Activated CD4-positive, alpha-beta memory T cell treated with anti-CD3 and anti-CD28 coated beads for 36 hours (primary cell): ENCODE measurements at places on chromosomes 5 and 9. TPM values are rescaled to one million over a fixed set of nuclear protein-coding genes. Genes with fewer than 3 reads are reported as not detected.

Gene PCDHB16
- total RNA-seq = not detected

Gene RFESD
- total RNA-seq = 6.9 TPM

Gene HSPA5
- 169 TPM for total RNA-seq

GRCh38 chr5:178090856-178091255 is 22.5 kb upstream of the N4BP3 start:
- DNase-seq = peak; percentile 33

Gene ARAP3
- total RNA-seq = 5.2 TPM

Gene SLC6A7
- not detected for total RNA-seq

DNA sequence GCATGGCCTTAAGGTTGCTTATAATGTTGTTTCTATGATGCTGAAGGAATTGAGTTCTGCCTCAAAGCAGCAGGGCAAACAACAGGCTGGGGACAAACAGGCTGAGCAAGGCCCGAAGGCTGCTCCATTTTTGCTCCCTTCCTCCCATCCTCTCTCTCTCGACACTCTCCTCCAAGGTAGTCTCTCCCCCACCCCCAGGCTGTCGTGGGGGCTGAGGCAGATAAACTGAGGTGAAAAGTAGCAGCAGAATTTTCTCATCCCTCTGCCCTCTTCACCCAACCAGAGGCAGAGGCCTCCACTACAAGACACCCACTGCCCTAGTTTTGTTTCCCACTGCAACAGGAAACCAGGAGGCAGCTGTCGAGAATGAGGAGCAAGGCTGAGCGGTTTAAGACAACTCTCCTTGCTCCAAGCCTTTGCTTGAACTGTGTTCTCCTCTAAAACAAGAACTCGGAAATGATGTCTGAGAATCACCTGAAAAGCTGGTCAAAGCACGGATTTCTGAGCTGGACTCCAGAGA is 13.5 kb upstream of the GNA14 start:
- DNase-seq = no peak

GRCh38 chr9:119898316-119898715 is 529.1 kb upstream of the BRINP1 start:
- no peak for DNase-seq

DNA sequence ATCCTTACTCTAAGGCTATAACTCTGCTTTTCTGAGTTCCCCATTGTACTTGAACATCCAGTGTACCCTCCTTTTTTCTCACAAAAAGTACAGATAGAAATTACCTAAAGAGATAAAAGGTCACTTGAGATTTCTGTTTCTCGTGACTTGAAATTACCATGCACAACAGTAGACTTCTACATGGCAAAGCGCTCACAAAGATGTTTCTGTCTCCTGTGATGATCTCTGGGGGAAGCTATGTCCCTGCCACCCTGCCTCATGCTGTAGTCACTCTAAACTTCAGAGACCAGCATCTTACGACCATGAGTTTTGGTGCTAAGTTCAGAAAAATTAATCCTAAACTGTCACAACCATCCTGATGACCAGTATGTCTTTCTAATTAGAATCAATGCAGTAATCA is 36.2 kb downstream of the NFIB start:
- no peak for DNase-seq

Gene NTNG2
- 1.4 TPM for total RNA-seq

DNA sequence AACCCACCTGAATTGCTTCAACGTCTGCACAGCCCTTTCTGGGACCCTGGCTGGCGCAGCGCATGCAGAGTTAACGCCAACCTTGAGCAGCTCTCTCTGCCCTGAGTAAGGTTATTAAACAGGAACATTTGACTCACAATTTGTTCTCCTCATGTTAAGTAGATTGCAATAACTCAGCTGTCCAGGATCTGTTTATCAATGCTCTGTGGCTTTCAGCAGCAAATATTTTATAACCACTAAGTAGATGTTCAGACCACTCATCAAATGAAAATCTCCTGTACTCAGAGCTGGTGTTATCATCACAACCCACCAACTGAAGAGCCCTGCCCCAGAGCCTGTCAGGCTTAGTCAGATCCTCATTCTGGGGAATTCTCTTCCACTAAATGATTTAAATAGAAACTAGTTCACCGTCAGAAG is 403.0 kb downstream of the ZNF608 start:
- no peak for DNase-seq

GRCh38 chr5:10856071-10856470 is 95.0 kb upstream of the DAP start:
- no peak for DNase-seq

GRCh38 chr9:134597041-134597913 is 44.3 kb upstream of the COL5A1 start:
- DNase-seq = no peak

DNA sequence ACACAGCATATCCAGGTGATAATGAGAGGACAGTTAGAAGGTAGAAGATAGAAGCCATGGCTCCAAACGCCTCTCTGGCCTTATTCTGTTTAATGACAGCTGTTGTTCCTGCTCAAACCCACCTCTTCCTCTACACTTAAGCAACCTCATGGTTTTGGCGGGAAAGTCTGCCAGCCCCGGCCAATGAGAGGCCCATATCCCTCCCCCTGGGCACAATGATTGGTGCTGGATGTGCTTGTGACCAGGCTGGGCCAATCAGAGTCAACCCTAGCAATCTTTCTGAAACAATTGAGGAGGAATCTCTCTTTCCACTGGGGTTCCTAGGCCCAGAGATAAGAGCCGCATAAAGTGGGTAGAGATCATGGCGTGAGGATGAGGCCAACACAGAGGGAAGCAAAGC is 4.8 kb upstream of the GFI1B start:
- DNase-seq = peak; percentile 43

DNA sequence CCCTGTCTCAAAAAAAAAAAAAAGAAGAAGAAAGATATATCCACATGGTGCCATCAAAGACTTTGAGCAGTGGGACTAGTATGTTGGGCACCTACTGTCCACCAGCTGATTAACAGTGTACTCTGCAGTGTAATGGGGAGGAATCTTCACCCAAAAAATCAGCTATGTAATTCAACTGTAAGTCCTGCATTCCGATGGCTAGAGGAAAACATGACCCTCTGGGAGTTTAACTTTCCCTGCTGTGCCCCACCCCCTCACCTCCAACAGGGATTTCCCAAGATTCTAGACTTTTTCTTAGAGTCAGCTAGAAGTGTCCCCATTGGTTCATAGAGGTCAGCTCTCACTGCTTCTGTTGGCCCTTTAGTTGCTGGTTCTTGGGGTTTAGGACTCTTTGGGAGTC is 221.2 kb upstream of the CLINT1 start:
- no peak for DNase-seq

Gene ABLIM3
- total RNA-seq = 0.24 TPM

DNA sequence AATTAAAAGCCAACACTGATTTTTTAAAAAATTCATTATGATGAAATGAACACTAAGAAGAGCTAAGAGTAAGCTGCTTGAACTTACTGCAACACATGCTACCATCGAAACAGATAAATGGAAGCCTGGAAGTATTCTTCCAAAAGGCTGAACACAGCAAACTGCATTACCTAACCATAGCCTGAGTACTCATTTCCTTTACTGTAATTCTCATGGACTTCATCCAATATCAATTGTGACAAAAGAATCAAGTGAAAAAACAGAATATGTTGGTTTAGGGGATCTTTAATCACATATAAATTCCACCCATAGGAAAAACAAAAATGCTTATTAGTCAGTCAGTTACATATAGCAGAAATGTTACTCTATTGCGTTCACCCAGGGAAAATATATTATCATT is 68.5 kb downstream of the DROSHA start:
- no peak for DNase-seq

- no peak for DNase-seq
These were observed 70.6 kb upstream of the S1PR3 start for GRCh38 chr9:88920645-88921044.

GRCh38 chr9:1129382-1129781 is 79.2 kb downstream of the DMRT2 start:
- no peak for DNase-seq

Gene BARHL1
- total RNA-seq = not detected

DNA sequence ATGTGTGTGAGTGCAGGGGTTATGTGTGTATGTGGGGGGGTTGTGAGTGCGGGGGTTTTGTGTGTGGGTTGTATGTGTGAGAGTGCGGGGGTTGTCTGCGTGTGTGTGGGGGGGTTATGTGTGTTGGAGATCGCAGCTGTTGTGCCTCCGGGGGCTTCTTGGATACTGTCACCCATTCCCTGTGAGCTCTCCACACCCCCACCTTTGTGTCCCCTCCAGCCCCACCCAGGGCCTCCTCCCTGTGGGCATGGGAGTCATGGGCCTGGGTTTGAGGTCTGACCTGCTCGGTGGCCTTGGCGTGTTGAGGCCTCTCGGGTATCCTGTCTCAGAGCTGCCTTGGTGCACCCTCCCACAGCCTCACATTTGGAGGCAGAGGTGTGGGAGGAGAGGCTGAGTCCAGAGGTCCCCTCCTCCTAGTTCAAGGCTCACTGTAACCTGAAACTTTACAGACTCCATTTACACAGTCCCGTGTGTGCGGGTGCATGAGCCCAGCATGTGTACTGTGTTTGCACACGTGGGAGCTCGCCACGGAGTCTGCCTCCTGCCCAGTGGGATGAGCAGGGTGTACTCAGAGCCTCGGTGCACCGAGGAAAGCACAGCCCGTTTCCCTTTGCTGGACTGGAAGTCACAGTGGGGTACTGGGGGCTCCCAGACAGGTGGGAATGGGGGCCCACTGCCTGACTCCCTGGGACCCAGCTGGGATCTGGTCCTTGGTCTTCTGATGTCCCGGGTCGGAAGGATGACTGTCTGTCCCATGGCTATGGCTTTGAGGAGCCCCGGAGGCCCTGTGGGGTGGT is 43.4 kb downstream of the RXRA start:
- DNase-seq = no peak

Gene HEMGN
- 0.69 TPM for total RNA-seq

DNA sequence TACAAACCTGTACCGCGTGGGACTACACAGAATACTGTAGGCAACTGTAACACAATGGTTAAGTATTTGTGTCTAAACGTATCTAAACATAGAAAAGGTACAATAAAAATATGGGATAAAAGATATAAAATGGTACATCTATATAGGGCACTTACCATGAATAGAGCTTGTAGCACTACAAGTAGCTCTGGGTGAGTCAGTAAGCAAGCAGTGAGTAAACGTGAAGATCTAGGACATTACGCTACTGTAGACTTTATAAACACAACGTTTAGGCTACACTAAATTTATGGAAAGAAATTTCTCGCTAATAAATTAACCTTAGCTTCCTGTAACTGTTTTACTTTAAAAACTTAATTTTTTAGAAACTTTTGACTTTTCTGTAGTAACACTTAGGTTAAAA is 46.5 kb downstream of the MRPS27 start:
- DNase-seq = no peak

Gene LRRC19
- not detected for total RNA-seq

DNA sequence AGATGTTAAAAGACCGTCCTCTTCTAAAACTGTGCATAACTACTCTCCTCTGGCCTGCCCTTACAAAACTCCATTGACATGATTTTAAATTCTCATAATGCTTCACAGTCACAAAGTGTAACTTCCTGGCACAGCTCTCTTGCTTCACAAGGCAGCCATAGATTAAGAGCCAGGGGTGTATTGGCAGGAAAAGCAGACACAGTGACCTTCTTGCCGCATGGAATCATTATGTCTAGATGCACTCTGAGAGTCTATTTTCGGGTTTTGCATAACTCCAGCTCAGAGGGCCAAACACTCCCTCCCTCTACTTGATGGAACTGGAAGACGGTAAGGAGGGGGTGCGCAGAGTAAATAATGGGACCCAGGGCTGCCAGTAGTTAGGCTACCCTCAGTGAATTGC is 110.1 kb downstream of the MARCHF3 start:
- no peak for DNase-seq

DNA sequence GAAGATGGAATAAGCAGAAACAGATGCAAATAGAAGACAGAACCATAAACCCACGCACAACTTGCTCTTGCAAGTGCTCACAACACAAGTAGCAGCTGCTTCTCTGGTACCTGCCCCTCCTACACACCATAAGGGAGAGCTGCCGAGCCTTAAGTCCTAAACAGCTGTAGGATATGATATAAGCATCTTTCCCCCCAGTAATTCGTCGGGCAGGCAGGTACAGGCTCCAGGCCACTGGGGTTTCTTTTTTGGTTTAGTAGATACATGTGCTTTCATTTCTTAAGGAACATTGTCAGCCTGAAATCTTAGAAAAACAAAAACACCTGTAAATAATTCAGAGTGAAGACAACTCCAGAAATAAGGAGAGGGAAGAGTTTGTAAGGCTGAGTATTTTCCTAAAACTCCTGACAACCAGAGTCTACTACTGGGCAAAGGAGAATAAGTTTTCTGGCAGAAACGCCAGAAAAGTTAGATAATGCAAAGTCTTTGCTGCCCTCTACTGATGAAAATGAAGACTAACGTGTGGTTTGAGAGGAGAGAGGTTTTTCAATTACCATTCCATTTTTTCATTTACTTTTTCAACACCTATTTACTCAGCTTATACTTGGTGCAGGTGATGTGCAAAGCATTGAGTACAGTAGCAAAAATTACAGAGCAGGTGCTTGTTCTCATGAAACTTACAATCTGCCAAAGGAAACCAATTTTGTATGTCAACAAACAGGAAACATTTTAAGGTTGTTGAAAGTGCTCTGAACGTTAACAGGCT is 20.1 kb upstream of the TCERG1 start:
- no peak for DNase-seq

- no peak for DNase-seq
These were observed 99.5 kb upstream of the FBXL17 start for GRCh38 chr5:108481355-108481931.

DNA sequence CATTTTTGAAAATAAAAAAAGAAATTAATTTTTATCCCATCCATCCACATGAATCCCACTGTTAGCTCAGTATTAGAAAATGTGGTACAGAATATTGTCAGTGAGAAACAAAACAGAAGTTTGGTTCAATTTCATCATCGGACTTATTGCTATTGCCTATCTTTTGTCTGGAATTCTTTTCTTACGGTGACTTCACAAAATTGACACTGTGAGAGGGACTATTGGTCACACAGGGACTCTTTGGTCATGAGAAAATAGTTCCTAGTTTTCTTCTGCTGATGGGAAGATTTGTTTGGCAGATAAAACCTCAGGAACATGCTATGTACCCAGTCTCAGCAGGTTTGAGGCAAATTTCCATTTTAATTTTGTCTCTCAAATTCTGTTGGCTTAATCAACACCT is 186.2 kb upstream of the ELL2 start:
- no peak for DNase-seq

DNA sequence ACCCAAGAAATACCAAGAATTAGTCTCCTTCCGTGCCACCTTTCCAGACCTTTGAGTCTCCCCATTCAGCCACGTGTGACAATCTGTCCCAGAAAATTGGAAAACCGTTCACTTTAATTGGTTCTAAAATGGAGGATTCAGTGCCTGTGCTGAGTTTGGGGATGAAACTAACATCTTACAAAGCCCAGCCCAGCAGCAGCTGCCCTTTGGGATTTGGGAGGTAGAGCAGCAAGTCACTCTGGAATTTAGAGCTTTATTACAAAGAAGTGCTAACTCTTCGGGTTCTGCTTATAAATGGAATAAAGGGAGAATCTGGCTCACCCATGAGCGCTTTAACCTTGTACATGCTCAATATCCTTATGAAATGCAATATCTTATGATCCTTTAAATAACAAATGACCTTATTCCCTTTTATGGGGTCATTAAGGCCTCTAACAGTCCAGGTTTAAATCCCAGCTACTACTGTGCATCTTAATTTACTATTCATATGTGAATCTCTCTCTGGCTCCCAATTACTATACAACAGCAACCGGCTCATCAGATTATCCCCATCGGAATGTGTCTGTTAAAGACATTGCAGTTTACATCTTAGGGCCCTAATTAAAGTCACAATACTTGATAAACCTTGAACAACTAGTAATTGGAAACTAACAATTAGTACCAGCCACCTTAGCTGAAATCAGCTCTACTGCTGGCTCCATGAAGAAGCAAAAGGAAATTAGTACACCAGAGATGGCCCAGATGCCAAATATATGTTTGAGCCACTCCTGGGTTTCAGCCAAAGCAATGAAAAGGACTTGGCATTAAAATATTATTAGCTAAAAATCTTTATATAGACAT is 271.8 kb upstream of the SMARCA2 start:
- DNase-seq = no peak
